Dorsolateral prefrontal cortex (tissue), 122 donors: ENCODE measurements at places on chromosomes 11 and 22. TPM values are rescaled to one million over a fixed set of nuclear protein-coding genes. Genes with fewer than 3 reads are reported as not detected.

The GRAP2 gene
- total RNA-seq: 0.32 TPM

The HNRNPUL2 gene
- 64.8 TPM for total RNA-seq

DNA sequence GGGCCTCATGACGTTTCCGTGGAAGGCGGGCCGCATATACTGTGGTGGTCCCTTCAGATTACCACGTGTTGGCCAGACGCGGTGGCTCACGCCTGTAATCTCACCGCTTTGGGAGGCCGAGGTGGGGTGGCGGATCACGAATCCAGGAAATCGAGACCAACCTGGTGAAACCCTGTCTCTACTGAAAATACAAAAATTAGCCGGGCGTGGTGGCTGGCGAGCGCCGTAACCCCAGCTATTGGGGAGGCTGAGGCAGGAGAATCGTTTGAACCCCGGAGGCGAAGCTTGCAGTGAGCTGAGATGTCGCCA is 853 bp upstream of the DENND6B start:
- no peak for DNase-seq

- DNase-seq: no peak
Measured at GRCh38 chr11:38182126-38182866, 1584.3 kb upstream of the RAG2 start.

DNA sequence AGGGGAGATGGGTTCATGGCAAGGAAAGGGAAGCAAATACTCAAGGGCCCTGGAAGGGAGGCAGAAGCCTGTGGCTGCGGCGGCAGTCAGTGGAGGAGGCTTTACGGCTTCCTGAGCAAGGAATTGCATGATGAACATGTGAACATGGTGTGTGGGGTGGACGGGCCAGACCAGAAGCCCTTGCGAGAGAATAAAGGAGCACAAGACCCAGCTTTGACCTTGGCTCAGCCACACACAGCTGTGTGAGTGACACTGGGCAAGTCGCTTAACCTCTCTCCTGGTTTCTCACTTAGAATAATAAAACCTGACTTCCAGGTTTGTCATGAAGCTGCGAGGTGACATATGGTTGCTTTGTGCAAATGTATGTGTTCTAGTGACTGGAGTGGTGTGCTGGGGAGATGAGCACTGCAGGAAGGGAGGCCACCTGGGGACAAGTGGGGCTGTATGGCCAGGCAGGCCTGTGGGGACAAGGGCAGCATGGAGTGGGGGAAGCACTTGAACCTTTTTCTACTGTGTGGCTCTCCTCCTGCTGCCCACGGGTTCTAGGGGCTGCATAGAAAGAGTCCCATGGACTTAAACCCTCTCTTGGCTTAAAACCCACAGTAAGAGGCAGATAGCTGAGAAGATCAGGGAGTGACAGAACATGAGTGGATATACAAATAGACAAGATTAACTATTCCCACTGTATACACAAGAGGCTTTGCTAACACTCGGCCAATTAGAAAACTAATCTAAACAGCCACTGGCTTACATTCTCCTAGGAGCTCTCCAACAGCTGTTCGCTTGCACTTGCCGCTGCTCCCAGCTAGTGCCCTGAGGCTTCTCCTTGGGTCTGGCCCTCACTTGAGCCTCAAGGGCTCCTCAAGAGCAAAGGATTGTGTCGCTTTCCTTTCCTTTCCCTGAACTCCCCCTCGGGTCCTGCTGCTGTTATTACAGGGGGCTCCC is 67.3 kb upstream of the CDON start:
- no peak for DNase-seq

- DNase-seq: no peak
Measured at GRCh38 chr11:22670830-22671229, 4.4 kb downstream of the GAS2 start.

The ANKRD13D gene
- total RNA-seq: 77.3 TPM

The CEP164 gene
- 36.9 TPM for total RNA-seq

DNA sequence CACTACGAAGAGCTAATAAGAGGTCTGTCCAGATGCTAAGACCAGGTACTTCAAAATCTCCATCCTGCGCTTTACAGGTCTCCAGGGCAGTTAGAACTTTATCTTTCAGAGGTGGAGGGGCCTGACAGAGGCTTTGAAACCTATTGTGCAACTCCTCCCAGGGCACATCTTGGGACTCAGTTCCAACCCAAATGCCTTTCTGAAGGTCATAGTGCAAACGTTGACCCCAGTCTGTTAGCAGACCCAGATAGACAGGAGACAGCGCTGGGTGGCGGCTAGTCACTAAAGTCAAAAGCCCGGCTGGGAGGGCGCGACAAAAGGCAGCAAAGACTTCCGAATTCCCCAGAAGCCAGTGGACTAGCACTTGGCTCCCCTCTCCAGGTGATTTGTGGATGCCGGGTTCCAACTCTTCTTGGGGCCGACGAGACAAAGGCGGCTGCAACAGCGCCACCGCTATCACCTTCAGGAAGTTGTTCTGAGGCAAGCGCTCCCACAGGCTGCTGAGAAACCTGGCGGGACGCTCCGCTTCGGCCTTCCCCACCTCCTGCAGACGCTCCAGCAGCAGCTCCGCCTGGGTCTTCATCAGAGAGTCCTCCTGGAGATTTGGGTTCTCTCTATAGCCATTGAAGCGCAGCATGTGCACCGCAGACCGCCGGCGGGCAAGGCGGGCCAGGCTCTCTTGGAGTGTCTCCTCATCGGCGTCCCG is 728 bp downstream of the FANCF start:
- DNase-seq: peak; percentile 70

The GSTT2 gene
- not detected for total RNA-seq

DNA sequence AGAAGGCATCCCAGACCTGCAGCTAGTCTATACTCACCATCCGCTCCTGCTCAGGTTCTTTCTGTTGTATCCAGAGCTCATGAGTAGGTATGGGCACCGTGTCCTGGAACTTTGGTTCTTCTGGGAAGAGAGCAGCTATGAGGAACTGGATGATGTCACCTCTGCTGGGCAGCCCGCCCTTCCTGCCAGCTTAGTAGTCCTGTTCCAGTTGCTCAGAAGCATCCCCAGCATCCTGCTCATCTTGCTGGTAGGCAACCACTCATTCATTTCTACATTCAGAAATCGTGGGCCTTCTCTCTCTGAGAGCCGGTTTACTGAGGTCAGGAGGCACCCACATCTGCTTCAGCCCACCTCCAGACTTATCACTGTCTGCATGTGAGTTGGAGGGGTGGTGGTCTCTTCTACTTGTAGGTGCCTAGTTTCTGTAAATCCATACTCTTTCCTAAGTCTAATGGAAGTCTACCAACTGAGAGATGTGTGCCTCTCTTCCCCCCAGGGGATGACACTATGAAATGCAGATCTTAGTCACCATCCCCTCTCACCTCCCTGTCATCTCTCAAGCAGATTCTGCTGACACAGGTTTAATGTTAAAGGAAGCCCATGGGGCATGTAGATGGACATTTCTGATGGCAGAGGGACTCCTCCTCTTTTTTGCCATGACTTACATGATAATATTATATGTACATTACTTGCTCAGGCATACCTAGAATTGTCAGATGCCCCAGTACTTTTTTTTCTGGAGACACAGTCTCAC is 29.6 kb upstream of the CCDC134 start:
- no peak for DNase-seq

- DNase-seq: no peak
Measured at GRCh38 chr11:73670808-73671207, 24.4 kb downstream of the PLEKHB1 start.

GRCh38 chr22:46240907-46241306 is 9.2 kb downstream of the CDPF1 start:
- no peak for DNase-seq

The SLC22A6 gene
- total RNA-seq: 11.9 TPM

- no peak for DNase-seq
Measured at GRCh38 chr11:8732748-8733241, 50.2 kb downstream of the RPL27A start.

The VPREB1 gene
- total RNA-seq: not detected

DNA sequence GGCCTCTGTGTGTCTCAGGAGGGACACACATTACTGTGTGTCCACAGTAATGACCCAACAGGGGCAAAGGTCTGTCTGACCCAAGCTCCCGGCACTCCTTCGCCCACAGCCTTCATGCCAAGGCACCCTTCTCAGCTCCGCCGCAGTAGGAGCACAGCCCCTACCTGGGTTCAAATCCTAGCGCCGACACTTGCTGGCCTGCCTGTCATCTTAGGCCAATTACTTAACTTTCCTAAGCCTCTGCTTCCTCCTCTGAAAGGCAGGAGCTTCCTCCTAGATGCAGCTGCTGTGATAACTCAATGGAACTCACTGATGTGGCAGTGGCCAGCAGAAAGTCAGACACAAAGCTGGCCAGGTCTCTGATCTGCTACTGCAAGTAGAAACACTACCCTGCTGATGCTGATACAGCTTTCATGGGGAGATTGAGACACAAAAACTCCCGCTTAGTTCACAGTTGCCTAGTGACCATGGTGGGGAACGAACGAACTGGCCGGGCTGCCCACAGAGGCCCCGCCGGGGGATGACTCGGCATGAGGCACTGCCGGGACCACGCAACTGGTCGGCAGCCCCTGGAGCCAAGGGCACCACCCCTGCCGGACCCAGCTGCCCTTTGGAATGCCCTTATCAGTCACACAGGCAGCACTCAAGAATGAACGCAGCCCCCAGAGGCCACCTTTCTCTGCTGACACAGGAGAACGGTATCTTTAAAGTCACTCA is 8.1 kb downstream of the EHD1 start:
- DNase-seq: no peak

GRCh38 chr11:131663405-131664200 is 293.2 kb downstream of the NTM start:
- DNase-seq: peak; percentile 77

- no peak for DNase-seq
Measured at GRCh38 chr11:115439385-115439784, 64.8 kb downstream of the CADM1 start.

DNA sequence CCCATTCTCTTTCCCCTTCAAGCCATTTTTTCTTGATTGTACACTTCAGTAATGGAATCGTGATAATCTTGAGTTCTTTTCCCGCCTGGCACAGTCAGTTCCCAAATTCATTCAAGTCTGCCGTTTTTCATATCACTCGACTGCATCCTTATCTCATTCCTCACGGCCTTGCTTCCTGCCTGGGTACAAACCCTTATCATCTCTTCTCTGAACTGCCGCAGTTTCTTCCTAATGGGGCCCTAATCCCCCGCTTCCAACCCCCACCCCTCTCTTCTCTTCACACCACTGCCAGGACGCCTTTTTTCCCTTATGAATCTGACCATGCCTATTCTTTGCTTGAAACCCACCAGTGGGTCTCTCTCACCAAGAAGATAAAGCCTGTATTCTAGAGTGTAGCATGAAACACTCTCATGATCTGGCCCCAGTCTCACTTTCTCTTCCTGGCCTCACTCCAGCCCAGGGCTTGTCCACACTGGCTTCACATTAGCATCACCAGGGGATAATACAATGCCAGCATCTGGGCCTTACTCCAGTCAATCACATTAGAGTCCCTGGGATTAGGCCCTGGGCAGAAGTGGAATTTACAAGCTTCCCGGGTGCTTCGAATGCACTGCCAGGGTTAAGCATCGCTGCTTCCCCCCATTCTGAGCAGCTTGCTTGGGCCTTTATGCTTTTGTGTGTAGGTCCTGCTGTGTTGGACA is 102.1 kb downstream of the FBXO7 start:
- DNase-seq: no peak

- peak; percentile 59 for DNase-seq
Measured at GRCh38 chr22:28034760-28035401, 115.8 kb upstream of the PITPNB start.

The APOA4 gene
- not detected for total RNA-seq

The ZDHHC8 gene
- 91.6 TPM for total RNA-seq

DNA sequence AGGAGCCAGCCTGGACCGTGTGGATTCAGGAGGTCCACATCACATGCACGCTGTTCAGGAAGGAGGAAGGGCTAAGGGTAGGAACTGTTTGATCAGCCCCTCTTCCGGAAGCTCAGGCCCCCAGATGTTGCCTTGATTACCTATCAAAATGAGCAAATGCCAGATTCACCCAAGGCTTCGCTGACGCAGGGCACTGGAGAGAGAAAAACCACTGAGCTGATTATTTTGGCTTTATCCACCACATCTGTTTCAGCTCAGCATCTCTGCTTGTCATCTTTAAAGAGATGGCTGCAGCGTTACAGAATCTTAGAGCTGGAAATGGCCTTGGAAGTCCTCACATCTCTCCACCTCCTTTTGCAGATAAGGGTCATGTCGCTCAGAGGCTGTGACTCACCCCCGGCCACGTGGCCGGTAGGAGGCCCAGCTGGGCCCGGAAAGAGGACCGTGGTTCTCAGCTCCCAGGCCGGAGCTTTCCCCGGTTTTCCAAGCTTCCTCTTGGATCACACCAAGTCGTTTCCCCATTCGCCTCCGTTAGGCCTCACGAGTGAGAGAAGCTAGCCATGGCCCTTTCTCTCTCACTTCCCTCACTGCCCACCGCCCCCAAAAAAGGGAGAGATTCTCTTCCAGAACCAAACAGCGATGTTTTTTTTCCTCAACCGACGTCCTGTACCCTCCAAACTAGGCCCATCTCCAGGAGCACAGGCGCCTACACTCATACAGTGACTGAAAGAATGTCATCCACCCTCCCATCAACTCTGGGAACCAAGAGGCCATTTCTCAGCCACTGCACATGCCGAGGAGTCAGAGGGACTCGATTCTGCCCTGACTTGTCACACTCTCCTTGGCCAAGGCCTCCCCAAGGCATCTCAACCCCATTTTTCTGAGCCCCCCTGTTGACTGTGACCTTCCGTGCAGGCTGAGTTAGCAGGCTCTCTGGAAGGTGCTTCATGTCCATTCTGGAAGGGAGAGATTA is 37.6 kb downstream of the LIF start:
- DNase-seq: no peak

DNA sequence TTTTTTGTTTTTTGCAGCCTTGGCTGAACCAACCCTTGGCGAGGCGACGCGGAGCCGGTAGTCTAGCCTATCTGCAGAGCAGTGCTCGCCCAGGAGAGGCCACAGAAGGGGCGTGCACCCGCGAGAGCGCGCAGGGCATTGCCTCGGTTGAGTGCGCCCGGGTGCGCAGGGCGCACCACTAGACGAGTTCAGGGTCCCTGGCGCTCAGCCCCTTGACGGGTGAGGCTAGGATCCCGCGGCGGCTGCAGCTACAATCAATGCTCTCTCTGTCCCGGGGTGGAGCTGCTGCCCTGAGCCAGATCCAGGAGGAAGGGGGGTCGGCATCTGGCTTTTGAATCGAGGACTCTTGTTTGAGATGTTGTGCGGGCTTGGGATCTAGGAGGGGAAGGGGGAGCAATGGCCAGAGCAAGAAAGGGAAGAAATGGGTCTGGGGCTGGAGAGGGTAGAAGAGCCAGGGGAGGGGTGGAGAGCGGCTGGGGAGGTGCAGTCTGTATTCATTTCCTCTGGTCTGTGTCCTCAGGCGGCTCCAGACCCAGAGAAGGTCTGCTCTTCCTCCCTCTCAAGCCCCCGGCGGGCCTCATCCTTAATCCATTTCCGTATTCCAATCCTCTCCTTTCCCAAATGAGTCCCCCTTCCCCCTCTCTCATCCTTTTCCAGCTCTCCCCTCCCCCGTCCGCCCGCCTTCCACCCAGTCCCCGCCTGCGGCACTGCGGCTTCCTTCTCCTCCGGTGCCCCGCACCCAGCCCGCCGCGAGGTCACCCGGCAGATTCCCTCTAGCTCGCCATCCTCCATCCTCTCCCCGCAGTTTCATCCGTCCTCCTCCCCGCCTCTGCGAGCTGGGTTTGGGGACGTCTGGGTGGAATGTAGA is 797 bp downstream of the THY1 start:
- no peak for DNase-seq

GRCh38 chr11:120040151-120040840 is 97.6 kb downstream of the TRIM29 start:
- no peak for DNase-seq
